Pulmonary artery endothelial cell (primary cell): ENCODE measurements at places on chromosomes 1 and 21.

- no peak for DNase-seq
These were observed 776.5 kb downstream of the KCNT2 start for GRCh38 chr1:195831789-195832188.

GRCh38 chr21:45054927-45055612 is 19.3 kb upstream of the ADARB1 start:
- no peak for DNase-seq

DNA sequence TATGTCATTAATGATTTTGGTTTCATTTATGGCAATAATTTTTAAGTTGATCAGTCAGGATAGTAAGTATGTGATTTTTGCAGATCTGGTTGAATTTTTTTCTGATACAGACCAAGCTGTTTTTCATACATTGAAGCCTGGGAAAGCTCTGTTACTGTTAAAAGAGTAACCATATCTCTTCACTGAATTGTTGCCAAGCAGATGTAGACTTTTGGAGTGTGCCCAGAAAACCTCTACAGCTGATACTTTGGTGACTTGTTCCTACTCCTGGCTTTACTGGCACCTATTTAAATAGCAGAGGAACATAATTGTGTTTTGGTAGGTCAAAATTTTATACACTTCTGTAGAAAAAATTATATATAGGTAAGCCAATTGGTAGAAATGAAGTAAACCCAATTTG is 49.4 kb downstream of the NFIA start:
- no peak for DNase-seq

- no peak for DNase-seq
These were observed 21.5 kb upstream of the MTARC2 start for GRCh38 chr1:220726634-220727033.

GRCh38 chr1:204909109-204909508 is 38.4 kb downstream of the NFASC start:
- no peak for DNase-seq

DNA sequence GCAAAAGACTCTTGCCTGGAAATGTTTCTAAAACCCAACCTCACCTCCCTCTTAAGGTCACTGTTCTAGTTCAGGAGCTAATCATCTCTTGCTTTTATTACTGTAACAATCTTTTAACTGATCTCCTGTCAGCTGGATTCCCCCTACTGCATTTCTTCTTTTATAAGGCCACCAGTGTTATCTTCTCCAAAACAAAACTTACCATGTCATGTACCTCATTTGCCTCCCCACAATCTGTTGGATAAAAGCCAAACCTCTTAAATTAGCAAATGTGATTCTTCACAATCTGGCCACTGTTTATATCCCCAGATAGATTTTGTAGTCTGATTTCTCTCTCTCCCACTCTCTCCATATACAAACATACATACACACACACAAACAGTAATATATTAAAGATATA is 143.3 kb downstream of the DENND1B start:
- DNase-seq, result no peak

DNA sequence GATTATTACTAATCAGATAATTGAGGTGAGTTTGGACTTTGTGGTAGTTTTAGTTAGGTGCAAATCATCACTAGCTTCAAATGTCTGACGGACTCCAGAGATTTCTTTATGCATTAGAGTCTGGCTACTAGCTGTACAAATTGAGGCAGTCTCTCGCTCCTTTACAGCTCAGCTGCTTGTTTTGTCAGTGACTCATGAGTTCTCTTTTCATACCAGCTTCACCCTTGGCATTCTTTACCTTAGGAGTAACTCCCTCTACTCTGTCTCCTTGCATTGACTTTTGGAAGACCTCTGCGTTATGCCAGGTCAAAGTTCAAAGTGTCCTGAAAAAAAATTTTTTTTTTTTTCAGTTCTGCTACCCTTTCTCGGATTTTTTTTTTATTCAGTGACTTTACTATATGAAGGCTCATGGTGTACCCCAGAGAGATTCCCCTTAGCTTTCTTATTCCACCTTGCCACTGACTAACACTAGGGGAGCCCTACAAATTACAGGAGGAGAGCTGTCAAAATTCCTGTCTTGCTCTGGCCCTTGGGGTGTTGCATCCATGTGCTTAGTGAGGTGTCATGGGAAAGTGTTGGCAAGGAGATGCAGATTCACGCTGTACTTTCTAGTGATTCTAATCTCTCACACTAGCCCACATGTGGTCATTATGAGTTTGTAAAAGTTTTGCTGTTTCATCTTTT is 576.6 kb downstream of the ADGRL2 start:
- no peak for DNase-seq

DNA sequence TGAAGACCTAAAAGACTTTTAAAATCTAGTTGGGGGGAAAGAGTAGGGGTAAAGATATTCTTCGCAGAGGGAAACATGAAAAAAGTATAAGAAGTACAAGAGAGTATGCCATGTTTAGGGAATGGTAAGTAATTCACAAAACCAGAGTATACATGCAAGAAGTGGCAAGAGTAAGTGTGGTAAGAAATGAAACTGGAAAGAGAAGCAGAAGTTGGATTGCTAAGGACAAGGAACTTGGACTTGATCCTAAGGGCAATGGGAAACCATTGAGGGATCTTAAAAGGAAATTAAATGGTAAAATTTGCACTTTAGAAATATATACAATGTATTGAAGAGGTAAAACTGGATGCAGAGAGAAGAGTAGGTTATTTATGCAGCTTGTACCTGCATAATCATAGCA is 9.2 kb upstream of the ZNF644 start:
- DNase-seq, result no peak

- DNase-seq, result no peak
These were observed 215.3 kb upstream of the NFIA start for GRCh38 chr1:60866917-60867531.

DNA sequence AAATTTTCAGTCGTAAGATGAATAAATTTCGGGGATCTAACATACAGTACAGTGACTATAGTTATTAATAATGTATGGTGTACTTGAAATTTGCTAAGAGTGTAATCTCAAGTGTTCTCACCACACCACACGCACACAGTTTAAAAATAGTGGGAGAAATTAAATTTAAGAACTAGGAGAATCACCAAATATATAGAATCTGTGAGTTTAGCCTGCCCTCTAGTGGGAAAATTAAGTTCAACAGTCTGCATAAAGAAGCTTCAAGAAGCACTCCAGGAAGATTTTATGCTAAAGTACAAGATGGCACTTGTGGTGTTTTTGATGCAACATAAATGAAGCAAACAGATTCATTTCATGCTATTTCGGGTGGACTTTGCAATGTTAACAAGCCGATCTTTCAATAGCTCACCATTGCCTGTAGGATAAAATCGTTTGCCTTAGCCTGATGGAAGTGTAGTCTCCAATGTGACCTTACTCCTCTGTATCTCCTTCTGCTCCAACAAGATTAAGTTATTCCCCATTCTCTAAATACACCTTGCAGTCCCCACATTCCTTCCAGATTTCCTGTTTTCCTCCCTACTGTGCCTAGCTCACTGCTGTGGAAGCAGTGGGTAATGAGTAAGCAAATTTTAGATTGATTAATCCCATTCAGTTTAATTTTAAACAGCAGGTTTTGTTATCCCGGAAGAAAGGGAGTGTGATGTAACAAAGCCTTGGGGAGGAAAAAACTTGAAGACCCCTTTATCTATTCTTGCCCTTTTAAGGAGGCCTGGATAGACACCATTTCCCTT is 8.7 kb upstream of the PIK3C2B start:
- no peak for DNase-seq

- no peak for DNase-seq
These were observed 66.5 kb upstream of the CAMK1G start for GRCh38 chr1:209516771-209517680.

DNA sequence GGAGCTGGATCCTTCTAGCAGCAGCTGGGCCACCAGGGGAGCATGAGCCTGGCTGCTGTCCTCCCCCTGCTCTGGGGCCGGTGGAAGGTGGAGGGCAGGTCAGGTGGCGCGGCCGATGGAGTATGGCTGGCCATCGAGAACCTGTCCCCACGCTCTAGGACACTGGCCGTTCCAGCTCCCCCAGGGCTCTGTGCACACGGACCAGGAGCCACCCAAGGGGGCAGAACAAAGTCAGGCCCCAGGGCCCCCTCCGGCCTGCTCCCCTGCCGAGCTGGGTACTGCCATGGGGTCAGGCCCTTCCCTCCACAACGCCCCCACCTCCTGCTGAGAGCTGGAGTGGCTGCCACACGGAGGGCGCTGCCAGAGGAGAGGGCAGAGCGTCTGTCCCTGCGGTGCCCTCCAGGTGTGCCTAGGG is 4.5 kb upstream of the PLCH2 start:
- DNase-seq, result no peak

DNA sequence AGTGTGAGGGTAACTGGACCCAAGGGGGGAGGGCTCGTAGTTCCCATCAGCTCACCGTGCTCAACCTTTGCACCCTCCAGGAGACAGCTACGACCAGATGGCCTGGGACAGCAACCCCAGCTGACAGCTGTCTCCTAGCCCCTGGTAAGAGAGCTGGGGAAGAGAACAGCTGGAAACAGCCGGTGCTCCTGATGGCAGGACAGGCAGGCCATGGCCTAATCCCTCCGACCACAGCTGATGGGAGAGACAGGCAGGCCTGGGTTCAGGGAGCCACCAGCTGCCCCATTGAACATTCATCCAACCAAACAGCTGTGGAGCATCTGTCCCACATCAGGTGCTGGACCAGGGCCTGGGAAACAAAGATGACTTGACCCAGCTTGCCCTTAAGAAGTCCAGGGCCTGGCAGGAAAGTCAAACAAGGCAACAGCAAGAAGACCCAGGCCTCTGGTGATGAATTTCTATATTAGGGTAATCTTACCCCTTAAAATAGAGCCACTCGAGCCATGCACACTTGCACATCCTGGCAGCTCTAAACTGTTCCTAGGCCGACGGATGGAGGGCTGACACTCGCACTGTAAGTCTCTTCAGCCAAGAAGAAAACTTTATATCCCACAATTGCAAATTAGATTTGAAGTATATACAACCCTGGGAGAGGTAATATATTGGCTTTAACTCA is 12.2 kb downstream of the OLFML2B start:
- no peak for DNase-seq

DNA sequence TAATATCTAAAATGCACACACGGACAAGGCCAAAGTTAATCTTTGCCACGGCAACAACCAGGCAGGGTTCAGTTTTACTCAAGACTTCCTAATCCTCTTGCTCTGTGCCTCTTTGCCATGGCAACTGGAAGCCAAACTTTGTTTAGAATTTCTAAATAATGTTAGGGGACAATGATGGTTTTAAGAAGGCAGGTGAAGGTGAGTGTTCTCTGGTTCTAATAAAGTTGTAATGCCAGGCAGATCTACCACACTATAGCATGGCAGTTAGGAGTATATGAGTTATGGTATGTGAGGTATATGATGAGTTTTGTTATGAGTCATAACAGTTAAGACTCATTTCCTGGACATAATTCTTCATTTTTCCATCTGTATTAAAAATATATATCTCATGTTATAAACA is 2.7 kb downstream of the PTPRC start:
- no peak for DNase-seq

DNA sequence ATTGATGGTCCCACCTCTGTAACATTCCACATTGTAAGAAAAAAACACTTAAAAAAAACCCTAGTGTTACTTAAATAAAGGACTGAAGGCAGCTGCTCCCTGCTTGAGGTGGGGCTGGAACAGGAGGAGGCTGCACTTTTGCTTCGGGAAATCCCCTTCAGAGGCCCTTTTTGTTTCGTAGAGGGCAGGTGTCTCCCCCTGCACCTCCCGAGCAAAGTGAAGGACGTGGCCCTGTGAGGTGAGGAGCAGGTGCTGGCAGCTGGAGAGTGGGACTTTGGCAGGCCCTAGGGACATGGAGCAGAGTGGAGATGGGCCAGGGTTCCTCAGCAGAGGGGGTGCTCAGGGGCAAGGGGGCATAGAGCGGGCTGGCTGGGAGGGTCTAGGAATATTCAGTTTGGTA is 33.4 kb upstream of the WNT4 start:
- DNase-seq, result no peak

DNA sequence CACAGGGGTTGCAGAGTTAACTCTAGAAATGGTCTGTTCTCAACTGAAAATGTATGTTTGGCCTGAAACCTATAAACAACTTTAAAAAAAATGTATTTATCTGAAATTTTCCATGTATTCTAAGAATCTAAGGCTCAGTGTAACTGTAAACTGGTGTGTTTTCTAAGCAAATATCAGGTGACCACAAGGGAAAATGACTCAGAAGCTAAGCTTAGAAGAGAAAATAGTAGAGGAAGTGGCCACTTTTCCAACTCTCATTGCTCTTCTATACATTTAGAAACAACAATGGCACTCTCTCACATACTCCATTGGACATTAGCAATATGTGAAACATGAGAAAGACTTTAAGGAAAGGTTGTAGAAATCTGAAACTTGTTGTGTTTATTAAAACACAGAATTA is 7.5 kb downstream of the TNFSF18 start:
- DNase-seq, result no peak

DNA sequence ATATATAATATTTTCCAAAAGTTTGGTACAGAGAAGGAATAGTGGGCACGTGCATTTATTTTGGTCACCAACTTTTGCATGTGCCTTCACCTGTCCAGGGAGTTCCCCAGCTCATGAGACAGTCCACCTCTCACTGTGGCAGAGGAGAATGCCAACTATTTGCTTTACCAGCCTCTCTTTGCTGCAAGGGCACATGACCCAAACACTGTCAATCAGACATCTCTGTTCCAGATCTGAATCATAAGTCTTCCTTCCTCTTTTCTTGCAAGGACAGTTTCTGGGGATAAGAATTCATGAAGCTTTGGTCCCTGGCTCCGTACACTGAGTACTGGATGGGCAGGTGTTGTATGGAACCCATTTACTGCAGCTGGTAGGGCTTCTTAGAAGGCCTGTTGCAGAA is 38.6 kb downstream of the C1orf87 start:
- no peak for DNase-seq

- no peak for DNase-seq
These were observed 133.0 kb downstream of the ITSN1 start for GRCh38 chr21:33775100-33775828.

- DNase-seq, result no peak
These were observed 29.8 kb upstream of the BMP8B start for GRCh38 chr1:39818482-39818881.

DNA sequence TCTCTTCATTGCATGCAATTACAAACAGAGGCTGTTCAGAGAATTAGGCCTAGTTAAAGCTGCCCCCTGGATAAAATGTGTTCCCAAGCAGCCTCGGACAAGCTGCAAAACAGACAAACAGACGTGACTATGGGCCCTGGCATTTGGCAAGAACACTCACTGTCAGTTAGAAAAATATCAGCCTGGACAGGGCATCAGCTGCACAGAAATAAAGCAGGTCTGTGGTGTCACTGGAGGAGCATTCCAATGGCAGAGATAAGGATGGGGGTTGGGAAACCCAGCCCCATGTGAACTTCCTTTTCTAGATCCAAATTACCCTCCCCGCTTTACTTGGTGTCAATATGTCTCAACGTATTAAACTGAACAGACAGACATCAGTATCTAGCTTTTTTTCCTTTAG is 177.1 kb downstream of the GPATCH2 start:
- no peak for DNase-seq

- no peak for DNase-seq
These were observed 95.9 kb downstream of the HIVEP3 start for GRCh38 chr1:41822866-41823265.

DNA sequence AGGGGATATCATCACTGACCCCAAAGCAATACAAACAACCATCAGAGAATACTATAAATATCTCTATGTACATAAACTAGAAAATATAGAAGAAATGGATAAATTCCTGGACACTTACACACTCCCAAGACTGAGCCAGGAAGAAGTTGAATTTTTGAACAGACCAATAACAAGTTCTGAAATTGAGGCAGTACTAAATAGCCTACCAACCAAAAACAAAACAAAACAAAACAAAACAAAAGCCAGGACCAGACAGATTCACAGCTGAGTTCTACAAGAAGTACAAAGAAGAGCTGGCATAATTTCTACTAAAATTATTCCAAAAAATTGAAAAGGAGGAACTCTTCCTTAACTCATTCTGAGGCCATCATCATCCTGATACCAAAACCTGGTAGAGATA is 18.5 kb downstream of the CD84 start:
- no peak for DNase-seq
